ENCODE measurements at places on chromosomes 7 and 10.

DNA sequence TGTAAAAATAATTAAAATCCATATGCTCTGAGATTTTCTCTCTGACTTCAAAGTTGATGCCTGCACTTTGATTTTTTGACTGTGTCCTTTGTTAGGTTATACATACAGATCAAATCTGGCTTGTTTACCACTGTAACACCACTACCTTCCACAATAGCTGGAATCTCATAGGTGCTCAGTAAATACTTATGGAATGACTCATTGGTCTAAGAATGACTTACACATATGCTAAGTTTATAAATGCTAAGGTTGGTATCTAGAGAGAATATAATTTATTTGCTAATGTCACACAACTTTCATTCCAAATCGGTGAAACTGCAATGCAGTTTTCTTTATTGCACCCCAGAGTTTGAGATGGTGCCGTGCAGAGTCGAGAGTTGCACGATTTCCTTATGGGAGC is 578.5 kb downstream of the SH2D4B start:
- no peak for DNase-seq

DNA sequence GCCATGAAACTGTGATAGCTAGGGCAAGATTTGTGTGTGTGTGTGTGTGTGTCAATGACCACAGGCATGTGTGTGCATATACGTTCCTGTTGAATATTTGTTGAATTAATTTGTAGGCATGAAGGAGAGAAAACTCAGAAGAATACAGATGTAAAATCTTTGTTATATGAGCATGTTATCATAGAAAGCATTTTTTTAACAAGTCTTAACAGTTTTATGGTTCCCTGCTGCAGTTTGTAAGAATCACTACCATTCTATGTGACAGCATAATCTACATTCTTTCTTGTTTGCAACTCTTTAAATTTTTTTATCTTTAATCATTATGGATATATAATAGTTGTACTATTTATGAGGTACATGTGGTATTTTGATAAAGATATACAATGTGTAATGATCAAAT is 130.3 kb downstream of the CD36 start:
- no peak for DNase-seq

DNA sequence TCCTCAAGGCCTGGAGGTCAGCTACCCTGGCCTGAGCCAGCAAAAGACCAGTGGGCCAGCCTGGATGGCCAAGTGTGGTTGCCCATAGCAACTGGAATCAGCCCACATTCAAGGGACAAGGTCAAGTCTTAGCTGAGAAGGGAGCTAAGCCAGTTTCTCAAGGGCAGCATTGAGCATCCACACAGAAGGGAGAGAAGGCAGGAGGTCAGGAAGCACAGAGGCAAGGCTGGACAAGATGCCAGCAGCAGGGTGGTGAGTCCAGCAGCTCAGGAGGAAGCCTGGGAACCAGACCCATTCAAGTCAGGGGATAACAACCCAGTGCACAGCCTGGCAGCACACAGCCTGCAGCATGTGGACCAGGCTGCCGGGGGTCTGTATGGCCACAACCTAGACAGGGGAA is 54.0 kb upstream of the ZMIZ1 start:
- DNase-seq: no peak

GRCh38 chr10:3482200-3482993 is 302.6 kb downstream of the KLF6 start:
- peak; percentile 96 for DNase-seq

DNA sequence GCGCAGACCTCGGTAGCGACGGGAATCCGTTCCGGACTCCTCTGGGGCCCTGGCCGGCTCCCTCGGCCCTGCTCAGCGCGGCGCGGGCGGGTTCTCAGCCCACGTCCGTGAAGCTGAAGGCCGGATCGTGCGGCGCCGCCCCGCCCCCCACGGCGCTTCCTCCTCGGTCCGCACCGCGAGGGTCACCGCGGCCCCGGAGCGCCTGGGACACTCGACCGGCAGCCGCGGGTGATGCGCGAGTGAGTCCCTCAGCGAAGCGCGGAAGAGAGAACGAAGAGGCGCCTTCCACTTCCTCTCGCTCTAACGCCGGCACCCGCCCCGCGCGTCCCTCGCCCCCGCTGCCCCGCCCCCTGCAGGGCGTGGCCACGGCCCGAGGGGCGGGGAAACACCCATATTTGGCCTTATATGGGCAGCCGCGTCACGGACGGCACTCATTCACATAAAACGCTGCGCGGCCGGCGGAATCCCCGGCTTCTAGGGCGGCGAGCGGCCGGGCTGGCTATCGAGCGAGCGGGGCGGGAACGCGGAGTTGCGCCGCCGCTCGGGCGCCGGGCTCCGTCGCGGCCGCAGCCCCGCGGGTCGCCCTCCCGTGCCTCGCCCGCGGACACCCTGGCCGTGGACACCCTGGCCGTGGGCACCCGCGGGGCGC is at the start of gene DUSP5:
TSS of gene DUSP5 (plus strand) at position 470 of the 649 bp plus-strand sequence. CDS start 215 bp downstream, outside the sequence.
- peak; percentile 95 for DNase-seq

DNA sequence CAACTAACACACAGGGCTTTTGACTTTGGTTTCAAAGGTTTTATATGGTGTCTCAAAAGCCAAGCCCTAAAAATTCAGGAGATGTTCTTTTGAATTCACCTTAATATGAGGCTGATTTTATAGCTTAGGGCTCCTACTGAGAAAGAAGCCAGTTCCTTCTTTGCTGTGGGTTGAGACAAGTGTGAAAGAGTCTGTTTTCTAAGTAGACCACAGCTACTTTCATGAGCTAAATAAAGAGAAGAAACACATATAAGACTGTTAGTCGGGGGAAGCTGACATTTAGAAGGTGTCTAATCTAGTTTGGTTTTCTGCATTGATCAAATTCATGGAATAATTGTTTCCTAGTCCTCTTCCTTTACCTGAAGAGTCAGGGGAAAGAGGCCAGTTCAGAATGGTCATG is 332.1 kb upstream of the CELF2 start:
- no peak for DNase-seq

GRCh38 chr7:78203042-78203720 is 404.6 kb downstream of the PHTF2 start:
- no peak for DNase-seq

DNA sequence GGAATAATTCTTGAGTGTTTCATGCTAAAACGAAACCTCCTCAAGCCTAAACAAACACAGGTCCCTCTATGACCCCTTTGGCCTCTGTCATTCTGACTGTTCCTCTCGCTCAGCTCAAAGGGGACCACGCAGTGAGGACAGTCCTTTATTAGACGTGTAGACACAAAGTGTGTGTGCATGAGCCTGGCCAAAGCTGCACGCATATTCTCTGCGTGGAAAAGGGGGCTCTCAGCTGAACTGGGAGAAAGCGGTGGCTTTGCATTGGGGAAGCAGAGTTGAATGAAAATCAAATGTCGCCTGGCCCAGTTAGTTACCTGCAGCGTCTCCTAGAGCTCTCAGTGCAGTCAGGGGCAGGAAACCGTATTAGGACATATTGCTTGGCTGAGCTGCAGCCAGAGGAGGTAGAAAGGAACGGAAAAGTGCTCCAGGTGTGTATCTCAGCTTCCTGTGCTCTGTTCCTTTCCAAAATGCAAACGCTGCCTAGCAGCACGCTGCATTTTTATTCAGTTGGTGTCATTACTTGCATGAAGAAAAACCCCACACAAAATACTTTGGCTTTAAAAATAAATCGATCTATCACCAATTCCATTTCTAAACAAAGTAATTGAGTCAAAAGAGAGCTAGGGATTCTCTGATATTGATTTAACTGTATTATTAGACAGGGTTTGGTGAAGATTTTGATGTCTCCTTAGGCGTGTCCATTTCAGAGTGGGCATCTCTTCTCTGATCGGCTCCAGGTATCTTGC is 4.9 kb downstream of the GATA3 start:
- DNase-seq: no peak

GRCh38 chr10:76415554-76415953 is 984.1 kb downstream of the LRMDA start:
- no peak for DNase-seq

DNA sequence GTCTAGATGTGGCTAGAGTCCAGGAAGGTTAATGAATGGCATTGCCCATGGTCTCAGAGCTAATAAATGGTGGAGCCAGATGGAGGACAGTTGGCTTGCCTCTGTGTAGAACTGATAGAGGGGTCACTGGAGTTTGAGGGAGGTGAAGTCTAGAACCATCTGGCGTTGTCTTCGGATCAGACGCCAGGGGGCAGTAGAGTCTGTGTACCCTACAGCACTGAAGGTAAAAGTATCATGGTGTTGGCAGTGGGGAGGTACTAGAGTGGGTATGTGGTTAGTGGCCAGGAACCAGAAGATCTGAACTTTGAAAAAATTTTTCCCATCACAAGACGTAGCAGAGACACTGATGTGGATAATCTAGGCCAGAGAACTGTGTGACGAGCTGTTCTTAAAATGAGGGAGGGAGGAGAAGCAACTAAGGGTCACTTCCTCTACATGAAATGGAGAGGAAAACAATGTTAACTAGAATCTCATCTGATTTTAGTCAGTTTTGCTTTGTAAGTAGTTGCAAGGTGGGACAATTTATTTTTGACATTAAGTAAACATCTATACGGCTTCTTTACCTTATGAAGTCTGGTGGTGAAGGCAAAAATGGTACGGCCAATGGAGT is 227.9 kb upstream of the PRSS58 start:
- peak; percentile 19 for DNase-seq

GRCh38 chr7:148670807-148671206 is 27.9 kb upstream of the CUL1 start:
- peak; percentile 86 for DNase-seq

- no peak for DNase-seq
Observed at GRCh38 chr10:76990561-76990960, 647.0 kb downstream of the KCNMA1 start.

Data from Kasumi-1 (cell line).